Neural crest cell (in vitro differentiated cells): ENCODE measurements at places on chromosomes 4 and X. TPM values are rescaled to one million over a fixed set of nuclear protein-coding genes. Genes with fewer than 3 reads are reported as not detected.

The AREG gene
- total RNA-seq: not detected in 2 replicates

The SERPINA7 gene
- not detected in 2 replicates for total RNA-seq

The UGT2A3 gene
- not detected in 2 replicates for total RNA-seq

The ZFX gene
- total RNA-seq: 83.6 and 88.4 TPM in 2 replicates

The MORC4 gene
- total RNA-seq: 10.1 and 10.6 TPM in 2 replicates

The SOD3 gene
- 0.16 and 0.32 TPM in 2 replicates for total RNA-seq

The TMPRSS11F gene
- total RNA-seq: not detected in 2 replicates

The ATP8A1 gene
- total RNA-seq: 10.4 and 11.9 TPM in 2 replicates

The MAGEA2 gene
- total RNA-seq: not detected in 2 replicates

The CNKSR2 gene
- 21.0 and 22.4 TPM in 2 replicates for total RNA-seq

The MAGIX gene
- 1.4 and 1.6 TPM in 2 replicates for total RNA-seq

The ARAP2 gene
- total RNA-seq: 0.93 TPM in 2 replicates

The SYN1 gene
- total RNA-seq: 4.5 and 4.9 TPM in 2 replicates

The SPANXA1 gene
- not detected in 2 replicates for total RNA-seq

The GUCY1B1 gene
- total RNA-seq: 6.1 and 6.7 TPM in 2 replicates

The AVPR2 gene
- total RNA-seq: not detected in 2 replicates

The PTTG2 gene
- total RNA-seq: not detected in 2 replicates

The TCP11X2 gene
- not detected in 2 replicates for total RNA-seq

The HPGDS gene
- not detected in 2 replicates for total RNA-seq

The CXCL8 gene
- total RNA-seq: not detected in 2 replicates

The DTHD1 gene
- total RNA-seq: not detected in 2 replicates

The NLRP2B gene
- not detected in 2 replicates for total RNA-seq

The UCHL1 gene
- 265 and 285 TPM in 2 replicates for total RNA-seq

The MGARP gene
- 0.45 and 0.65 TPM in 2 replicates for total RNA-seq

The MAGEA1 gene
- total RNA-seq: not detected in 2 replicates

The TMEM255A gene
- 0.70 and 0.91 TPM in 2 replicates for total RNA-seq

The SPANXD gene
- total RNA-seq: not detected in 2 replicates

The NOX1 gene
- total RNA-seq: not detected in 2 replicates

The BANK1 gene
- 0.11 and 0.44 TPM in 2 replicates for total RNA-seq

The SLITRK4 gene
- total RNA-seq: 2.0 and 2.7 TPM in 2 replicates

The ARMCX5 gene
- total RNA-seq: 13.2 and 13.8 TPM in 2 replicates

The IQSEC2 gene
- 0.96 and 1.7 TPM in 2 replicates for total RNA-seq

The ATP2B3 gene
- 0.05 and 0.11 TPM in 2 replicates for total RNA-seq

The APOO gene
- 91.0 and 103 TPM in 2 replicates for total RNA-seq

The TAF7L gene
- total RNA-seq: 0.19 TPM in 1 of 2 replicates, not detected in the other

The LIMCH1 gene
- 15.1 and 17.3 TPM in 2 replicates for total RNA-seq

The NUDT10 gene
- total RNA-seq: 17.7 and 18.3 TPM in 2 replicates

The GATA1 gene
- total RNA-seq: not detected in 2 replicates

The CT55 gene
- 0.14 and 0.23 TPM in 2 replicates for total RNA-seq

The LAS1L gene
- total RNA-seq: 48.5 and 52.1 TPM in 2 replicates

The HMGN5 gene
- total RNA-seq: 5.0 and 8.2 TPM in 2 replicates

The SLC10A6 gene
- total RNA-seq: not detected in 2 replicates

The BEND4 gene
- total RNA-seq: 0.40 and 1.0 TPM in 2 replicates

The INPP4B gene
- 7.0 and 7.3 TPM in 2 replicates for total RNA-seq

The ODAM gene
- not detected in 2 replicates for total RNA-seq

The CXorf51A gene
- total RNA-seq: not detected in 2 replicates

The SLITRK2 gene
- total RNA-seq: 8.3 and 8.8 TPM in 2 replicates

The PPARGC1A gene
- total RNA-seq: 2.2 and 2.8 TPM in 2 replicates

The HS6ST2 gene
- 13.9 and 14.2 TPM in 2 replicates for total RNA-seq

The CFI gene
- total RNA-seq: not detected in 2 replicates

The PRSS12 gene
- total RNA-seq: 1.1 and 1.7 TPM in 2 replicates

The GAGE12J gene
- total RNA-seq: not detected in 2 replicates

The HSPA4L gene
- 7.7 and 8.2 TPM in 2 replicates for total RNA-seq

The TRIM60 gene
- not detected in 2 replicates for total RNA-seq

The DDX53 gene
- not detected in 2 replicates for total RNA-seq

The ZFP42 gene
- total RNA-seq: 0.72 and 0.77 TPM in 2 replicates

The PDZD4 gene
- 48.8 and 52.5 TPM in 2 replicates for total RNA-seq
